ENCODE measurements at places on chromosomes 4 and X. TPM values are rescaled to one million over a fixed set of nuclear protein-coding genes. Genes with fewer than 3 reads are reported as not detected.
A peak's percentile ranks its signal among the peaks of the same experiment; 100 is the strongest.

DNA sequence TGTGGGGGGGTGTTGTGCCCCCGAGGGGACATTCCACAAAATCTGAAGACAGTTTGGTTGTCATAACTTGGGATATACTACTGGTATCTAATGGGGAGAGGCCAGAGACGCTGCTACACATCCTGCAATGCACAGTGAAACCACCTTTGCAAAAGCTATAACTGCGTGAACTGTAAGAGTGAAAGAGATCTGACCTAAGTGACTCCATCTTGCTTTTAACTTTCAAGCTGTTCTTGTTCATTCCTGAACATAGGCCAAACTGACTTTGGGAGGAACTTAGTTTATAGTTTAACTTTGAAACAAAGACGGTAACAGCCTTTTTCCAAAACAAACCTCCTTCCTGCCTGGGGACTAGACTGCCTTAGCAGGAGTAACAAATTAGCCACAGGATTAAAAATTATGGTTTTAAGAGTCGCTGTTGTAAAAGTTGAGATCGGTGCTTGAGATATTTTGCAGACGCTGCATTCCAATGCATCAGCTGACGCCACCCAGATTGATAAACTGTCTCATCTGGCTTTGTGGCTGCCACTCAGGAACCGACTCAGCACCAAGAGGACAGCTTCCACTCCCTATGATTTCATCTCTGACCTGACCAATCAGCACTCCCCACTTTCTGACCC lies 70.9 kb downstream of the ATXN3L start:
- H3K4me1 ChIP-seq: no peaks in the 10 kb centered on the region
- no peaks in the 10 kb centered on the region for H3K27me3 ChIP-seq
- H3K27ac ChIP-seq: no peak overlapping the region
- no peak overlapping the region for H3K4me3 ChIP-seq

GRCh38 chrX:105553118-105553517 lies 269.2 kb upstream of the NRK start:
- H3K36me3 ChIP-seq: no peaks in the 10 kb centered on the region
- H3K27me3 ChIP-seq: no peaks in the 10 kb centered on the region
- no peak for DNase-seq
- no peak overlapping the region for H3K4me3 ChIP-seq

GRCh38 chr4:26287756-26288155 lies 33.1 kb upstream of the RBPJ start:
- DNase-seq: no peak
- H3K4me1 ChIP-seq: no peaks in the 10 kb centered on the region
- no peaks in the 10 kb centered on the region for H3K27me3 ChIP-seq

GRCh38 chr4:166064721-166065120 lies 191.7 kb downstream of the TLL1 start:
- no peaks in the 10 kb centered on the region for H3K36me3 ChIP-seq
- no peaks in the 10 kb centered on the region for H3K4me1 ChIP-seq
- H3K27ac ChIP-seq: no peak overlapping the region
- no peak overlapping the region for H3K4me3 ChIP-seq

- H3K27ac ChIP-seq: no peak overlapping the region
- DNase-seq: no peak
- H3K4me1 ChIP-seq: peaks cover 10% of the 10 kb centered on the region
Observed at GRCh38 chr4:62208921-62209320, 1008.8 kb downstream of the ADGRL3 start.

GRCh38 chr4:168924667-168925066 lies 85.4 kb downstream of the CBR4 start:
- no peak overlapping the region for H3K4me3 ChIP-seq
- peaks cover 42% of the 10 kb centered on the region for H3K36me3 ChIP-seq
- H3K27me3 ChIP-seq: no peaks in the 10 kb centered on the region
- DNase-seq: no peak

GRCh38 chr4:137274404-137274803 lies 257.9 kb downstream of the PCDH18 start:
- H3K4me3 ChIP-seq: no peak overlapping the region
- no peaks in the 10 kb centered on the region for H3K36me3 ChIP-seq
- no peak overlapping the region for H3K27ac ChIP-seq
- no peak for DNase-seq

DNA sequence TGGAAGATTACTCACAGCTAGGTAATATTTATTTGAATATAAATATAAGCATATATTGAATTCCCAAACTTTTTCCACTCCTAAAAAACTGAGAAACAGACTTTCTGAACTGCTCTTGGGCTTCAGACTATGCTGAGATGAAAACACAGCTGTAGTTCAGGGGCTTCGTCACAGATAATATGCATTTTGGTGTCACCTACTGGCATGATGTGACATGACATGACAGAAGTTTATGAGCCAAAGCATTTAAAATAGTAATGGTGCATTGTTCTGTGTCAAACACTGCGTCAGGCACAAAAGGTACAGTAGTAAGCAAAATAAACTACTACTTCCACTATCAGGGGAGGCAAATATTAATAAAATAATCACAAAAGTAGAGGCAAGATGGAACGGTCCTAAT lies 171.3 kb downstream of the BTC start:
- no peak overlapping the region for H3K27ac ChIP-seq
- H3K27me3 ChIP-seq: no peaks in the 10 kb centered on the region
- no peak overlapping the region for H3K4me3 ChIP-seq
- peak; percentile 45 for DNase-seq
- no peaks in the 10 kb centered on the region for H3K4me1 ChIP-seq

- peak overlapping the region; percentile 83 for H3K27ac ChIP-seq
- peaks cover 53% of the 10 kb centered on the region for H3K4me1 ChIP-seq
- no peaks in the 10 kb centered on the region for H3K36me3 ChIP-seq
Observed at GRCh38 chr4:81428002-81428401, 43.7 kb downstream of the RASGEF1B start.

DNA sequence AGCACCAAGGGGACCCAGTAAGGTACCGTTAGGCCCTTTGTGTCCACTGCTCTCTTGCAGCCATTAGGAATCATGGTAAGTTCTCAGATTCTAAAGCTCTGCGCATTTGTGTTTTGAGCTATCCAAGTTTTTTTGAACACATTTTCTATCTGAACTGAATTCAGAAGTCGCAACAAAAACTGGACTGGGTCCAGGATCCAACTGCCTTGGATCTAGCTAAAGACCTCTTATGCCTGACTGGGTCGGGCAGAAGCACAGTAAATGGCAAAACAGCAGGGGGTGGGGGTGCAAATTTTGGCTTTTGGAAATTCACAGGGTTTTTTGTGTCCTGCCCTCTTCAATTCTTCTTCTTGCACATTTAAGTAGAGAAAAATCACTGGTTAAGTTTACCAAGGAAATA lies 30.0 kb downstream of the RCHY1 start:
- peak; percentile 2 for DNase-seq
- no peaks in the 10 kb centered on the region for H3K27me3 ChIP-seq
- peaks cover 27% of the 10 kb centered on the region for H3K36me3 ChIP-seq
- H3K4me3 ChIP-seq: no peak overlapping the region
- H3K27ac ChIP-seq: no peak overlapping the region

GRCh38 chr4:12545812-12546211 lies 938.3 kb downstream of the RAB28 start:
- no peak overlapping the region for H3K27ac ChIP-seq
- no peak for DNase-seq
- H3K27me3 ChIP-seq: no peaks in the 10 kb centered on the region
- no peaks in the 10 kb centered on the region for H3K36me3 ChIP-seq

The TLR8 gene
- total RNA-seq: not detected

The PPP4R3C gene
- not detected for total RNA-seq

The COX7B2 gene
- total RNA-seq: not detected

The MSMO1 gene
- 298 TPM for total RNA-seq

The PASD1 gene
- not detected for total RNA-seq

The GLOD5 gene
- total RNA-seq: not detected

The MAPK10 gene
- total RNA-seq: 383 TPM

The BEND2 gene
- total RNA-seq: not detected

The ADAM29 gene
- not detected for total RNA-seq

Data from neural progenitor cell (in vitro differentiated cells).